ENCODE measurements at places on chromosomes 5 and 9. TPM values are rescaled to one million over a fixed set of nuclear protein-coding genes. Genes with fewer than 3 reads are reported as not detected.

The WWC1 gene
- 4.9 TPM for total RNA-seq

The DCANP1 gene
- total RNA-seq = not detected

The TPPP gene
- 0.26 TPM for total RNA-seq

The LHX3 gene
- total RNA-seq = not detected

The C1QTNF2 gene
- total RNA-seq = 2.3 TPM

All from fibroblast of lung (primary cell).